ENCODE measurements at places on chromosomes 7 and 10.

- DNase-seq: peak; percentile 96
Measured at GRCh38 chr7:1532456-1533254, 2.2 kb downstream of the MAFK start.

- DNase-seq: no peak
Measured at GRCh38 chr10:35204650-35205319, 78.1 kb downstream of the CREM start.

GRCh38 chr7:107850643-107851042 lies 40.3 kb upstream of the DLD start:
- DNase-seq: no peak

- no peak for DNase-seq
Measured at GRCh38 chr10:5608608-5609220, 57.7 kb downstream of the ASB13 start.

- no peak for DNase-seq
Measured at GRCh38 chr10:9215121-9215520, 1160.6 kb downstream of the GATA3 start.

GRCh38 chr10:101386659-101387259 lies 32.8 kb downstream of the BTRC start:
- DNase-seq: no peak

DNA sequence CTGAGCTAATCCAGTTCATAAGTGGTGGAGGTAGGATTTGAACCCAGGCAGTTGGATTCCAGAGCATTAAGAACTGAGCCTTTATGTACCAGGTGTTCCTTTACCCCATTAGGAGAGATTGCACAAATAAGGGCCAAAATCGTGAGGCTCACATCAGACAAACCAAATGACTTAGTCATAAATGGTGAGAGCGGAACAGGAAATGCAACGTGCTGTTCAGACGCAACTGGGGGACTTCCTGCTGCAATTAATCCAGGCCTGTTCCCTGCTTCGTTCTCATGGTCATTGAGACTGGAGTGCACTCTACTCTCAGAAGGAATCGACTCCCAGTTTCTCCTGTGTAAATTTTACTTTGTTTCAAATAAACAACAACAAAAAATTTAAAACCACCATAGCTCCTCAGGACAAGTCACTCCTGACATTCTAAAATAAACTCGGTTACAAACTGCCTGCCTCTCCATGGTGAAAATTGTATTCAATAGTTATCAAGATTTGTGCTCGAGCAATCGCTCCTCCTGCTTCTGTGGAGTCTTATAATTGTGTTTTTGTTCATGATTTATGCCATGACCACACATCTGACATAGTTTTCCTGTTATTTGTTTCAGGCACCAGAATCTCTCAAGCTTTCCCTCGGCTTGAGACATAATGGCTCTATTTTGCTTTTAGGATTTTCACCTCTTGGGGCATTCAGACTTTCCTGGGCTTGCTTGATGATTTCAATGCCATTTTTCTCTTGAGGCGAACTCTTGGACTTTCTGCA lies 115.3 kb upstream of the BMPER start:
- DNase-seq: peak; percentile 21

- no peak for DNase-seq
Measured at GRCh38 chr10:103921248-103921647, 3.3 kb upstream of the STN1 start.
